ENCODE measurements at places on chromosomes 12 and 14.

DNA sequence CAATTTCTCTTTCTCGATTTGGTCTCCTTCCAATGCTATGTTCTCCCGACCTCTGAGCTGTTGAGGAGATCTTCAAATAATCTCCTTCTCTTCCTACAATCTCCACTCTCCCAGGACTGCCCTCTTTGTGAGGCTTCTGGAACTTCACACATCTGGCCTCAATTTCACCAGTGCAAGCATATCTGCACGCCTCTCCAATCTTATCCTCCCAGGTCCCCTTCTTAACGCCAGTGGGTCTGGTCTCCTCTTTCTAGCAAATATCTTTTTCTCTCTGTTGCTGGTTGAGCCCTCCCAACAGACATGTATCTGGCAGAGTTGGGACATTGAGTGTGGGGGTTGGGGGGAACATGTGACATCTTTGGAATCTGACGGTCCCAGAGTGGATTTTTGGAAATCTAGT, 17.9 kb downstream of the RTL1 start:
- DNase-seq, result no peak

- no peak for DNase-seq
Observed at GRCh38 chr14:59213368-59214315, 25.2 kb downstream of the DAAM1 start.

DNA sequence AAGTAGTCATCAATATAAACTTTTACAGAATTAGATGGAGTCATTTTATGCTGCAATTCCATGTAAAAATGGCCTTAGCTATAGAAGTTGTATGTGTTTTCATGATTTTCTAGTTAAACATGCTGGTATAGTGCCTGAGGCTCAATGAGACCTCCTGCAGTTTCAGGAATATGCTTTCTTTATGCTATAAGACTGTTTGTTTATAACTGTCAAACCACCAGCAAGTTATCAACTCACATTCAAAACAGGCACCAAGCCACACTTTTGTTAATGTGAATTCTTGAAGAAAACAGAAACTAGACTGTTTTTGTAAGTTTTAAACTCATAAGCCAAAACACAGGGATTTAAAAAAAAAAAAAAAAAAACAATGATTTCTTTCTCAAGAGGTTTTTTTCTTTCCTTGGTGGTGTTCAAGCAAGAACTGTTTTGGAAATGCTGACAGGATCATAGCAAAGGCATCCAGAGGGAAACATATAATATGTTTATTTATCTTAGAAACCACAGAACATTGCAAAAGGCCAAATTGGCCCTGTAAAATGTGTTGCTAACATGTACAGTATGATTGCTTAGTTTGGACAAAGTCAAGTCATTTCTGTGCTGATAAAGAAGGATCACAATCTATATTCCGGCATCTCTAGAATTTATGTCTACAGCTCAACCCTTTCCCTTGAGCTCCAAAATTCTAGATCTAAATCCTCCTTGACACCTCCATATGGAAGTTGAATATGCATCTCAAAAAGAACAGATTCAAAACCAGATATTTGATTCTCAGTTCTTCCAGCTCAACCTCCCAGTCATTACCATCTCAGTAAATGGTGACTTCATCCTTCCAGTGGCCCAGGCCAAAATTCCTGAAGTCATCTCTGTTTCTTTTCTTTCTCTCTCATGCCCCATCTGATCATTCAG, 29.0 kb upstream of the LUM start:
- peak; percentile 86 for DNase-seq

DNA sequence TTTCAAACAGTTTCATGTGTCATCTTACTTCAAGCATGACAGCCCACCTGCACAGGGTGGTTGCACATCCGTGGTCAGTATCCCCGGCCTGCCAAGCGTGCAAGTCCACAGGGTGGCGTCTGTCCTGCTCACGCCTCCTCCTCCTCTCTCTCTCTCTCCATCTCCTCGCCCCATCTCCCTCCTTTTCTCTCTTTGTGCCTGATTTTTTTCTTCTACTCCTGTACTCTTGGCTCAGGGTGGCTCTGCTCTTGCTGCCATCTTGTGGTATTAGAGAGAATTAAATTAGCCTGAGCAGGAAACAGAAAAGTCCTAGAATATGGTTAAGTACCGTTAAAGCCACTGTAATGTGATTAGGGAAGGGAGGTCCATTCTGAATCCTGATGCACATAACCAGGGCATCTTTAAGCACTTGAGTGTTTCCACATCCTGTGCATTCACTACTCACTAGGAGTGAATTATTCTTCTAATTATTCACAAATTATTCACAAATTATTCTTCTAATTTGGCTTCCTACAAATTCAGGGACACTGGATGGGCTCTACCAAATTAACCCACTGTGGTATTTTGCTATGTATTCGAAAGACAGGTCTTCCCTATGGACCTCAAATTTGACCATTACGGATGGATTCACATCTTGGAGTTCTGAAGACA, 25.5 kb upstream of the DTX1 start:
- no peak for DNase-seq

DNA sequence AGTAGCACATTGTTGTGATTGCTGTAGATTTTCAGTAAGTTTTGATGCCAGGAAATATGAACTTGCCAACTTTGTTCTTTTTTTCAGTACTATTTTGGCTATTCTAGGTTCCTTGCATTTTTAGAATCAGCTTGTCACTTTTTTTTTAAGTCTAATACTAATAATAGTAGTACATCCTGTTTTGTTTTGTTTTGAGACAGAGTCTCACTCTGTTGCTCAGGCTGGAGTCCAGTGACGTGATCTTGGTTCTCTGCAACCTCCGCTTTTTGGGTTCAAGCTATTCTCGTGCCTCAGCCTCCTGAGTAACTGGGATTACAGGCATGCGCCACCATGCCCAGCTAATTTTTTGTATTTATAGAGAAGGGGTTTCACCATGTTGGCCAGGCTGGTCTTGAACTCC, 16.5 kb downstream of the PWP1 start:
- no peak for DNase-seq

- DNase-seq, result no peak
Observed at GRCh38 chr12:105329926-105330282, 587 bp upstream of the C12orf75 start.

DNA sequence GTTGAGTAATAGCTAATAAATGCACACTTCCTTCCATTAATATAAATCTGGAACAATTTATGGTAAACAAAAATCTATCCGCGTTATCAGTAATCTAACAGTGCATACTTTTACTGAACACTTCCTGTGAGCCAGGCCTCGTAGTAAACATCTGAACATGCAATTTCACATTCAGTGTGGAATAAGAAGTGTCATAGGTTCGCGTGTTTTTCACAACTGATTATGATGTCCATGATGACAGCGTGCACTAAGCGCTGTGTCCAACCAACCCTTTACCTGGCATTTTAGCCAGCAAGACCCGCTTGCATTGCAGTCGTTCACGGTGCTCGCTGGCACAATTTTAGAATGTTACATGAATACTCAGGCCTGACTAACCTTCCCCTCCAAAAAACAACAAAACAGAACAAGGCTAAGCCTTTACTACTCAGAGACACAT, 2.1 kb downstream of the PNMA1 start:
- DNase-seq, result no peak

GRCh38 chr12:6765048-6765633, 1.0 kb upstream of the PTMS start:
- DNase-seq, result no peak

GRCh38 chr14:20350282-20350681, 6.8 kb downstream of the PARP2 start:
- no peak for DNase-seq

DNA sequence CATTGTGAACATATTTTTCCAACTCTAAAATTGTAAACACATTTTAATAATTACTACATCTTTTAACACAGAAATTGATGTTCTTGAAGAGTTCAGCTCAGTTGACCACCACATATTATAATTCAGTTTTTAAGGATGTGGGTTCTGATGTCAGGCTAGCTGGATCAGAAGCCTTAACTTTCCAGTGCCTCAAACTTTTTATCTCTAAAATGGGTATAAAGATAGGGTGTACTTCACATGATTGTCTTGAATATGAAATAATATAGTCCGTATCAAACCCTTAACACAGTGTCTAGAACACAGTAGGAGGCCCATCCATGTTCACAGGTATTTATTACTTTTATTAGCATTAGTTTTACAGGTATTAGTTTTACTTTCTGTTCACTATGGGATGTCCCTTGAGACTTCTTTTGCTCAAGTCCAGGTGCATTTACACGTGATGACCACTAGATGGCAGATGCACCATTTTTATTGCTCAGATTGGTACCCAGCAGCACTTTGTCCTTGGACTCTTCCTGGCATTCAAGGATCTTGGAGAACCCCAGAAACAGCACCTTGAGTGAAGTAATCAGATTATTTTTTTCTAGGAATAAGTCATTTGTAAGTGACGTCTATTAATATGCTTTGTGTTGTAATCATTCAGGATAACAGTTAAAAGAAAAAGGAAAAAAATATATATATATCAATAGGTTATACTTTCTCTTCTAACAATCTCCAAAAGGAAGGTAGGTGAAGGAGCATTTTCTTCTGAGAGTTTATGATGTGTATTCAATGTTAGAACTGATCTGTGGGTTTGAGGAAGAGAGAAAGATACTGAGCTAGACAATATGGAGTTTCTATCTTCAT, 580.2 kb downstream of the ETNK1 start:
- peak; percentile 4 for DNase-seq

All from GM04503 (cell line).